ENCODE measurements at places on chromosomes 12 and 14.

DNA sequence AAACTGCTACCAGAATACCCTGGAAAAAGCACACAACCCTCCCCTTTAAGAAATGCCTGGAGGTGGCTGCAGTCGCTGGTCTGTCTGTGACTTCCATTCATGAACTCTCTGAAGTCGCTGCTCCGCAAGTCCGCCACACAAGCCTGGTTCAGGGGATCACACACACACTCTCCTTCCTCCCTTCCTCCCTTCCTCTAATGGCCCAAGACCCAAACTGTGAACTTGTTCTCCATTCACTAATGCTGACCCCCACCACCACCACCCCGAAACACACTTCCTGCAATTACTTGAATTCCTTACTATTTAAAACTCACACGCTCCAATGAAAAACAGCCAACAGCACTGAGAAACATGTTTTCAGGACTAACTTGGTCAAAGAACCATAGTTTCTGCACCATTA, 1.0 kb upstream of the LMO3 start:
- DNase-seq: no peak

GRCh38 chr14:84208451-84208850, 1321.5 kb upstream of the FLRT2 start:
- no peak for DNase-seq

GRCh38 chr14:22524784-22525161, 64.3 kb downstream of the DAD1 start:
- no peak for DNase-seq

DNA sequence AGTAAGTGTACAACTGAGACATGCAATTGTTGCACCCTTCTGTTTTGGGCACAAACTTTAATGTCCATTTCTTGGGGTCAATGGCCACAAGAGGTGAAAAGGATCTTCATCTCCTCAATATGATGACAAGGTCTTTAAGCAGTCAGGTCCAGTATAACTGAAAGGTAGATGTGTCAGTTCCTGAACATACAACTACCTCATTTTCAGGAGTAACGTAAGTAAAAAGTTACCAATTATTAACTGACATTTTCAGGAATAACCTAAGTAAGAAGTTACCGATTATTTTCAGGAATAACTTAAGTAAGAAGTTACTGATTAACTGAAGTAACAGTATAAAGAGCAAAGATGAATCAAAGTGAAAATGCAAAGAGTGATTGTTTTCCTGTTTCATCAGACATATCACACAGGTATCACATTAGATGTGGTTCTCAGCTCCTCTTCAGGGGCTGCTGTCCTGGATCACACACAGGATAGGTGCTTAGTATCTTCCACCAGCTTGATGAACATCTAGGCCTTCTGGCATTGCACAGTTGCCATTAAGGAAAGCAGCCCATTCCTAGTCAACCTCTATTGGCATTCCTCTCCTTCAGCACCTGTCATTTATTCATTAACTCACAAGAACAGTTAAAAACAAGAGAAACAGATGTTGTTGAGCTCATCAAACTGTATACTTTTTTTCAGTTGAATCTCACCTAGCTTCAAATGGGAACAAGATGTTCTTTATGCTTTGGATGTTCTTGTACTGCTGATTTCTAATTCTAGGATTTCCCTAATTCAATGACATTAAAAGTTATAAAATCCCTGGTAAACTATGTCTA, 200.0 kb downstream of the FOXG1 start:
- DNase-seq: no peak

DNA sequence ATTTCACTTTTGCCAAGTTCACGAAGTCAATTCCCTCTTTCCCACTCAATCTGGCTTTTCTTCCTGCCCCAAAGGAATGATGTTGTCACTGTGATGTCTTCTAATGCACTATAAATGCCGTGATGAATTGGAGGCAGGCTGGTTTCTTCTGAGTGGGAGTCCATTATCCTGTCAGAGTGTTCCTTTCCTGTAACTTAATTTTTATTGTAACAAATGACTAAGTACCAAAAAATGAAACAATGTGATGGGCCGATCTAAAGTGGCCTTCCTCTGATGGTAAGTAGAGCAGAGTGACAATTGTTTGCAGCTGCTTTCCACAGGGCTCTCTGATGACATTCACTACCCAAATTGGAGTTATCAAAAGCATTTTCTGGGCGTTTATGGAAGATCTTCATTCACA, 22.2 kb downstream of the TMEM30B start:
- no peak for DNase-seq

GRCh38 chr12:30329281-30329680, 366.4 kb downstream of the IPO8 start:
- DNase-seq: no peak

DNA sequence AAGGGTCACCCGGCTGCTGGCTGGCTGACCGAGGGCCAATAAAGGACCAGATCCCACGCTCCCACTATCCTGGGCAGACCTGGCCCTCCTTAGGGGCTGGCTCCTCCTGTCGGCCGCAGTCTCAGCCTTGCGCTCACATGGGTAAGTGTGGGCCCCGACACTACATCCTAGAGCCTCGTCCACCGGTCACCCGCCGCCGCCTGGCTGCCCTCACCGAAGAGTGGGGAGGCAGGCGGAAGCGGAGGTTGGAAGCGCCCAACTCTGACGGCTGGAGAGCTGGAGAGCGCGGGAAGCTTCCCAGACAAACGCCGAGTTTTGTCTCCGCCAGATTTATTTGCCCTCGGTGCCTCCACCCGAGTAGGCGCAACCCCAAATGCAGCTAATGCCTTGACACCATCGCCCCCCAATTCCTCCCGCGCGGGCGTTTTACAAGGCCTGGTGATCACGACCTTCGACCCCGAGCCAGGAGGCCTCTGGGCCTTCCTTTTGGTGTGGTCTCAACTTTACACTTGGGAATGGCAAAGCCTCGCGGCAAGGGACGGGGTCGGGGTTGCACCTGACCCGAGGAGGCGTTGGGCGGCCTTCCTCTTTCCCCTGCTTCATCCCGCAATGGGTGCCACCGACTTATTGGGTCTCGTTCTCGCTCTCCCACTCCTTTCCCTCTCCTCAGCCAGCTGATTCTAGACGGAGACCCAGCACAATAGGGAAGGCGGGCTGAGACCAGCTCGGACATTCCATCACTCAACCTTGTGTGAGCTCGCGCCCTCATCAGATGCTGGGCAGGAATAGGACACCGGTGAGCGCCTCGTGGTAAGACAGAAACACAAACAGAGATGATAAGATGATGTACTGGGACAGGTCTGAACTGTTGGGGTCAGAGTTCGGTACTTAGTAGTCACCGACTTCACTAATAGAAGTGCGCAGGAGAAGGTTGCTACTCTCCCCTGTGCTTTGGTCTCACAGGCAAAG, 78.3 kb upstream of the ANO4 start:
- no peak for DNase-seq

GRCh38 chr12:51262758-51263177, 7.4 kb downstream of the SMAGP start:
- no peak for DNase-seq

DNA sequence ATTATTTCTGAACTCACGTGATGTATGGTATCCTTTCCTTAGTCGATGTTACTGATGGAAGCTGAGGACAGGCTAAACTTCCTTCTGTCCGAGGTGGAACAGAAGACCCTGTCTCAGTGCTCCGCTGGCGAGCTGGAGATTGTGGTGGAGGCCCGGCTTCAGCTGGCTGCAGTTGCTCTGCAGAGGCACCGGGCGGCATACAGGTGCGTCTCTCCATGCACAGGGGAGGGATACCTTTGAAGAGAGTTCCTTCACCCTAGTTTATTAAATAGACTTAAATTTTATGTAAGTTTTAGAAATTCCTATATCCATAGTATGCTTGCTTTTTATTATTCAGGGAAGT, 186.7 kb upstream of the NEDD1 start:
- no peak for DNase-seq

DNA sequence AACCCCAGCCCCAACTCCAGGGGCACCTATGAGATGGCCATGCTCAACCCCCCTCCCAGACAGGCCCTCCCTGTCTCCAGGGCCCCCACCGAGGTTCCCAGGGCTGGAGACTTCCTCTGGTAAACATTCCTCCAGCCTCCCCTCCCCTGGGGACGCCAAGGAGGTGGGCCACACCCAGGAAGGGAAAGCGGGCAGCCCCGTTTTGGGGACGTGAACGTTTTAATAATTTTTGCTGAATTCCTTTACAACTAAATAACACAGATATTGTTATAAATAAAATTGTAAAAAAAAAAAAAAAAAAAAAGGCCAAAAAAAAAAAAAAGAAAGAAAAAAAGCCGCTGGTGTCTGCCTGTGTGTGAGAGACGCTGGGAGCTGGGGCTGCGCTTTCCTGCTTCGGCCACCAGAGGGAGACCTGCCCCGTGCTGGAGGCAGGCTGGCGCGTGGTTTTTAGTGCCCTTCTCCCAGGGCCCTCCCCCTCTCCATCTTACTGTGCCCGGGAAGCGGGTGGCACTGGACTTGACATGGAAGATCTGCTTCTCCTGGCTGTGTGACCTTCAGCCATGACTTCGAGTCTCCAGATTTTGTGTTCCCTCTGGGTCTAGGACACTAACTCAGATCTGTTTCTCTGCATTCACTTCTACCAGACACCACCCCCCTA, 3.4 kb upstream of the NXPH4 start:
- DNase-seq: peak; percentile 69

DNA sequence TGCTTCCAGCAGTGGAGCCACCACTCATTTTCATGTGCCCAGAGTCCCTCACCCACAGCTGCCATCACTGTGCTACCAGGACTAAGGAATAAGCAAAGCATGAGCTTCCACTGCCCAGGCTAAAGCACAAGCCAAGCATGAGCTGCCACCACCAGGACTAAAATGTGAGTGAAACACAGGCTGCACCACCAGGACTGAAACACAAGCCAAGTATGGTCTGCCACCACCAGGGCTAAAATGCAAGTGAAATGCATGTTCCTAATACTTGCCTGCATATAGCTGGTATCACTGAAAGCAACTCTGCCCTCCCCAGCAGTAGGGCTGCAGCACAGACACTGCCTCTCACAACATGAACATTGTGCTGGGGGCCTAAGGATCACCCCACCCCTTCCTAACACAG, 30.0 kb downstream of the CEP83 start:
- DNase-seq: no peak

DNA sequence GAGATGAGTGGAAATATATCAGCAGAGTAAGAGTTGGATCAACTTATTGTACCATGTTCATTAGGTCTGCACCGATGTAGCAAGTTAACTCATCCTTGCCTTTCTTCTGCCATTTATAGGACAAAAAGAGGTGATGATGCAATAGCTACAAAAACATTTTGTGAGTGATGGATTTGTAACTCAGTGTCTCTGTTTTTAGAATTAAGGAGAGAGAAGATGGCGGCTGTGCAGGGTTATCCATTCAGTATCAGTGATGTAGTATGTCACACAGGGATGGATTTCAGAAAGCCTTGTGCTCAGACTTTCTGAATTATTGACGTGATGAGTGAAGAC, 62.1 kb upstream of the GNPNAT1 start:
- no peak for DNase-seq

GRCh38 chr12:113471619-113472171, at the start of gene LHX5:
Gene LHX5, minus strand, starts transcription at chr12:113471871. Its CDS starts 373 bp downstream, at chr12:113471498.
- DNase-seq: no peak

DNA sequence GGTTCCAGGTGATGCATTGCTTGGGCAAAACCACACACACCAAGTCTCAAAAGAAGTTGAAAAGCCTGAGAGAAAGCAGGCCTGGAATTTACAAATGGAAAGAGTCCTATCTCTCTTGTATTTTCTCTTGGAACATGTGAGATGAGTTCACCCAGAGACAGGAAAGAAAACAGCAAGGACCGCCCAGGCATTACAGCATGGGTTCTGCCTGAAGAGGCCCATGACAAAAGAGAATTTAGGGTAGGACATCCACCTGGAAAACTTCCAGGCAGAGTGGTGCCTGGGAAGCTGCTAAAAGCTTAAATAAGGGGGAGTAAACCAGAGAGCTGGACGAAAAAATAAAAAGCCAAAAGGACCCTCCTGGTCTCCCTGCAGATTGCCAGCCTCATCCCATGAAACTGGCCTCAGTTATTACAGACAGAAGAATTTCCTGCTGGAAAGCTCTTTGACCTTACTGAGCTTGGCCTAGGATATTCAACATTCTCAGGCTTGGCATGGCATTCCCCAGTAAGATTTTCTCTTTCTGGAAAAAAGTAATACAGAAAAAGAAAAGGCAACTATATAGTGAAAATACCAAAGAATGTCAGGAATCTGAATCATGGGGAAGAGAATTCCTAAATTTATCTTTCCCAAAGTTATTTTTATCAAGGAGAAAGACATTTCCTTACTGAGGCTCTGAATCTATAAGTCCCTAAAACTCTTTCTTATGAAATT, 121.3 kb upstream of the NUDT4 start:
- DNase-seq: no peak

DNA sequence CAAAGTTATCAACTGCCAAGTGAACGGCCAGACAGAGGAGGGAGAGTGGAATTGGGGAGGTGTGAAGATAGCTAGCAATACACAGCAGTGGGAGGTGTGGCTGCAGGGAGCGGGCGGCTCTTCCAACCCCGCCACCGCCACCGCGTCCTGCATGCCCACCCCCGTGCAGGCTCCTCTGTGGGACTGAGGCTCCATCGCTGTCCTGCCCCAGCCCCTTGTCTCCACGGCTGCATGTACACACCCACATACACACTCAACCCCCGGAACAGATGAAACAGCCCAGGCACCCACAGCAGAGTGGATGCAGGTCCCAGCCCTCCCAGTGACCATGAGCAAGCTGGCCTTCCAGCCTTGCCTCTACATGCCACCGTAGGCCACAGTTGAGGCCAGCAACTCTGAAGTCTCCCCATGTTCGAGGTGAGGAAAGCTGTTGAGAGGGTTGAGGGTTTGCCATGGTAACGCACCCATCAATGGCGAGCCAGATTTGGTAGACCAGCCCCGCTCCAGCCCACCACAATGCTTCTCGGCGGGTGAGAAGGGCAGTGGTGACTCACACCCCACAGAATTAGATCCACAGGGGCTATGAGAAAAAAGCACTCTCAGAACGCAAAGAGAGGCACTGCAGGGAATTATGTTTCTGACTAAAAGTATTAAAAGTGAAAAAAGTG, 39.3 kb downstream of the PITPNM2 start:
- DNase-seq: no peak

- no peak for DNase-seq
Observed at GRCh38 chr12:10101648-10102220, 2.9 kb upstream of the CLEC1A start.

- no peak for DNase-seq
Observed at GRCh38 chr14:36442824-36443241, 77.2 kb downstream of the NKX2-1 start.

DNA sequence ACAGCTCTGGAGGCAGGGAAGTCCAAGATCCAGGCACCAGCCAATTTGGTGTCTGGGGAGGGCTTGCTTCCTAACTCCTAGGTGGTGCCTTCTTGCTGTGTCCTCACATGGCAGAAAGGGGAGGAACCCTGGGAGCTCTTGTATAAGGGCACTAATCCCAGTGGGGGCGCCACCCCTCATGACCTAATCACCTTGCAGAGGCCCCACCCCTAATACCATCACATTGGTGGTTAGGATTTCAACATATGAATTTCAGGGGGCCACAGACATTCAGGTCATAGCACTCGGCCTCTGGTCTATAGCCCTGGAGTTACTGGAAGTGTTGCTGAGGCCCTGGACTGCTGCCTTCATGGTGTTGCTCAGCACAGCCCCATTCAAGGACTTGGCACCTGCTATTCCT, 14.6 kb downstream of the PSMD9 start:
- DNase-seq: no peak

Data from stimulated activated CD8-positive, alpha-beta memory T cell treated with anti-CD3 and anti-CD28 coated beads, Interleukin-4, amount 100 ng/mL, for 1 hour (primary cell).